ENCODE measurements at places on chromosomes 6 and 20. TPM values are rescaled to one million over a fixed set of nuclear protein-coding genes. Genes with fewer than 3 reads are reported as not detected.

Gene EDN3
- total RNA-seq = not detected

Gene EYS
- total RNA-seq = 0.28 TPM

Gene SNAP91
- total RNA-seq = under 0.01 TPM

Gene ANGPT4
- not detected for total RNA-seq

Gene IDH3B
- 98.4 TPM for total RNA-seq

Gene ACTL10
- total RNA-seq = 1.9 TPM

Gene LHFPL5
- total RNA-seq = not detected

Gene CYP21A2
- not detected for total RNA-seq

Gene MAP7
- total RNA-seq = 3.8 TPM

Gene SLC17A3
- not detected for total RNA-seq

Gene RAB32
- total RNA-seq = 111 TPM

Gene SUMO4
- 1.3 TPM for total RNA-seq

Gene LY6G6D
- not detected for total RNA-seq

Gene RWDD2A
- total RNA-seq = 5.0 TPM

Gene ZSCAN9
- 7.3 TPM for total RNA-seq

Gene ZC2HC1B
- not detected for total RNA-seq

Gene MBOAT1
- total RNA-seq = 1.5 TPM

Gene MATN4
- not detected for total RNA-seq

Gene IMPG1
- total RNA-seq = not detected

Gene RIMS1
- 0.28 TPM for total RNA-seq

Gene SRMS
- not detected for total RNA-seq

All from smooth muscle cell of bladder (primary cell).